ENCODE measurements at places on chromosomes 3 and 15. TPM values are rescaled to one million over a fixed set of nuclear protein-coding genes. Genes with fewer than 3 reads are reported as not detected.

DNA sequence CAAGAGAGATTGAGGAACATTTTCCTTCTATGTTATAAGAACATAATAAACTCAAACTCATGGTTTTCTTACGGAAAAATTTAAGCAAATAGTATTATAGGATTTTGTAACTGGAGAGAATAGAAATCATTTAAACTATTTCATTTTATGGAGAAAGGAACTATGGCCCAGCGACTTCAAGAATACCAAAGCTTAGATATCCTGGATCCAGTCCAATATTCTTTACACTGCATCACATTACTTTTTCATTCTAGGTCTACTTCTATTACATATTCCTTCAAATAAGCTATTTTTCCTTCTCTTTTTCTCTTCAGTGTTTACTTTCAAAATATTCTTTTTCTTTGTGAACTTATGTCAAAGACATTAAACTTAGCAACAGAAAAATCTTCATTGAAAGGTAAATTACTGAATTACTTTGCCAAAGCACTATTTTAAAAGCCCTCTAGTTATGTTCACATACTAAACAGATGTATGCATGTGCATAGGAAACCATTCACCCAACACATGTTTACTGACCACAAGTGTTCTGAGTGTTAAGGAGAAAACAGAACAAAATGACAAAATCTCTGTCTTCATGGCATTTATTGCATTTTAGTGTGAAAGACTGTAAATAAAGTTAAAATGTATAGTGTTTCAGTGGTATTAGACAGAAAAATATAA lies 20.4 kb downstream of the KPNA4 start:
- H3K4me3 ChIP-seq, result no peak overlapping the region
- H3K27me3 ChIP-seq, result no peaks in the 10 kb centered on the region
- peaks cover 28% of the 10 kb centered on the region for H3K36me3 ChIP-seq

DNA sequence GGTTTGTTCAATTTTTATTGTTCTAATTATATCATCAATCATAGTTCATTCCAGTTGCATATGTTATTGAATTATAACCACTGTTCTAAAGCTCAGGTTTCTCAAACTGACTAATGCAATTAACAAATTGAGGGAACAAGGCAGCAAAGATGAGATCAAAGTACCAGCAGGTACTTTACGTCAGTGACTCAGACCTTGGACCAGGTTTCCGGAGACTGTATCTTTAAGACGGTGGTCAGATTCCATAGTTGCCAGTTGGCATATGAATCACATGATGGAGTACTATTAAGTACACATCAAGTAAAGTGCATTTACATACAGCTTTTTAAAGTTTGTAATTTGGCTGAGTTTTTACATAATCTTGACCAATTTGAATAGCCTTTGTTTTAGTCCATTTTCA lies 583.6 kb upstream of the ROBO2 start:
- H3K27me3 ChIP-seq, result no peaks in the 10 kb centered on the region
- no peak overlapping the region for H3K4me3 ChIP-seq
- H3K27ac ChIP-seq, result no peak overlapping the region
- DNase-seq, result no peak

LDHAL6B gene
- total RNA-seq, result not detected

GRCh38 chr3:187473778-187474406 lies 105.7 kb downstream of the RTP4 start:
- no peak overlapping the region for H3K4me3 ChIP-seq
- no peaks in the 10 kb centered on the region for H3K36me3 ChIP-seq
- peaks cover 3% of the 10 kb centered on the region for H3K27me3 ChIP-seq
- no peaks in the 10 kb centered on the region for H3K4me1 ChIP-seq
- no peak for DNase-seq

AGBL1 gene
- 0.14 TPM for total RNA-seq

DNA sequence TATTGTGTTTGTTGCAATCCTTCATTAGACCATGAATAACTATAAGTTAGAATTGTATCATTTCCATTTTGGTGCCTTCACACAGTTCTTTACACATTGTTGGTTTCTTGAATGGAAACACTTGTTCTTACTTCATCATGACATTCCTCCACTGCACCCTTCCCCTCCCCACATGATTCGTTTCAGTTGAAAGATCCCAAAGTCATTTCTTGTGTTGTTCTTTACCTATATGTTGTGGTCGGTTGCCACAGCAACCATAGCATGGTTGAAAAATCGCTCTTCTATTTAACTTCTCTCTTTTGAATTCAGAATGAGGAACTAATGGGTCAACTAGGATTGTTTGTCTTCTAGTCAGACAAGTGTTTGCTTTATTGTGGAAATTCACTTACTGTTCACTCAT lies 103.3 kb downstream of the IL1RAP start:
- DNase-seq, result peak; percentile 50
- no peaks in the 10 kb centered on the region for H3K27me3 ChIP-seq
- H3K36me3 ChIP-seq, result peaks cover 67% of the 10 kb centered on the region
- peak overlapping the region; percentile 40 for H3K4me3 ChIP-seq
- peaks cover 77% of the 10 kb centered on the region for H3K4me1 ChIP-seq

CKMT1A gene
- total RNA-seq, result 0.48 TPM

GRCh38 chr3:172839679-172840078 lies 89.2 kb downstream of the ECT2 start:
- DNase-seq, result no peak
- no peaks in the 10 kb centered on the region for H3K36me3 ChIP-seq
- H3K27ac ChIP-seq, result no peak overlapping the region
- peaks cover 19% of the 10 kb centered on the region for H3K27me3 ChIP-seq

GRCh38 chr3:117201901-117202774 lies 492.6 kb downstream of the TUSC7 start:
- no peak overlapping the region for H3K27ac ChIP-seq
- no peaks in the 10 kb centered on the region for H3K36me3 ChIP-seq
- H3K4me3 ChIP-seq, result no peak overlapping the region

- peaks cover 36% of the 10 kb centered on the region for H3K36me3 ChIP-seq
- H3K4me3 ChIP-seq, result no peak overlapping the region
- no peak for DNase-seq
- H3K27ac ChIP-seq, result no peak overlapping the region
- peaks cover 13% of the 10 kb centered on the region for H3K4me1 ChIP-seq
Observed at GRCh38 chr15:63718590-63719035, 115.1 kb downstream of the HERC1 start.

- H3K4me1 ChIP-seq, result no peaks in the 10 kb centered on the region
- H3K27ac ChIP-seq, result no peak overlapping the region
- peaks cover 9% of the 10 kb centered on the region for H3K27me3 ChIP-seq
- no peaks in the 10 kb centered on the region for H3K36me3 ChIP-seq
- H3K4me3 ChIP-seq, result no peak overlapping the region
Observed at GRCh38 chr15:62894322-62895085, 148.0 kb upstream of the TPM1 start.

MTHFS gene
- total RNA-seq, result 33.3 TPM

- peak overlapping the region; percentile 99 for H3K27ac ChIP-seq
- H3K4me1 ChIP-seq, result peaks cover 62% of the 10 kb centered on the region
- DNase-seq, result no peak
- H3K4me3 ChIP-seq, result no peak overlapping the region
Observed at GRCh38 chr15:76987276-76987675, 7.7 kb upstream of the PSTPIP1 start.

DNA sequence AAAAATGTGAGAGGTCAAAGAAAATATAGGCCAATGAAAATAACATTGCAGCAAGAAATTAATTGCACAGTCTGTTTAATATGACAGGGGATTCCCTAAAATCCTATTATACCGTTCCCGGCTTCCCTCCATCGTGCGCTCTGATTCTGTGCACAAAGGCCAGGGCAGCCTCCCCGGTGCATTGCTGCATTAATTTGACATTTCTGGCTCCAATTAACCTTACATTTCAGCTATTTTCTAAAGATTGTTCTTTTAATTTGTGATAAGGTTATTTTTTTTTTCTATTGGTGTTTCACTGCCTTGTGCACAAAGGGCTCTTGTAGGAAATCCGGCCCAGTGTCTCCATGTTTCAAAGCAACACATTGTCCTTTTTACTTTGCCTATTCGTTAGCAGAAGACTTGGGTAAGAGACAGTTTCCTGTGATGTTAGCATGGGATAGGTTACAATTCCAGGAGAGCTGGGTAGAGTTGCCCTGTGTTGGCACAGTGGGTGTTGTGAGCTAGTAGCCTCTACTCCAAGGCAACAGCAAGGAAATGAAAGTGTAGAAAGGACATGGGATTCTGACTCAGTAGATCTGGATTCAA lies 257.3 kb upstream of the IGF1R start:
- DNase-seq, result no peak
- H3K4me3 ChIP-seq, result no peak overlapping the region
- no peaks in the 10 kb centered on the region for H3K4me1 ChIP-seq
- H3K27ac ChIP-seq, result no peak overlapping the region
- H3K36me3 ChIP-seq, result no peaks in the 10 kb centered on the region

DNA sequence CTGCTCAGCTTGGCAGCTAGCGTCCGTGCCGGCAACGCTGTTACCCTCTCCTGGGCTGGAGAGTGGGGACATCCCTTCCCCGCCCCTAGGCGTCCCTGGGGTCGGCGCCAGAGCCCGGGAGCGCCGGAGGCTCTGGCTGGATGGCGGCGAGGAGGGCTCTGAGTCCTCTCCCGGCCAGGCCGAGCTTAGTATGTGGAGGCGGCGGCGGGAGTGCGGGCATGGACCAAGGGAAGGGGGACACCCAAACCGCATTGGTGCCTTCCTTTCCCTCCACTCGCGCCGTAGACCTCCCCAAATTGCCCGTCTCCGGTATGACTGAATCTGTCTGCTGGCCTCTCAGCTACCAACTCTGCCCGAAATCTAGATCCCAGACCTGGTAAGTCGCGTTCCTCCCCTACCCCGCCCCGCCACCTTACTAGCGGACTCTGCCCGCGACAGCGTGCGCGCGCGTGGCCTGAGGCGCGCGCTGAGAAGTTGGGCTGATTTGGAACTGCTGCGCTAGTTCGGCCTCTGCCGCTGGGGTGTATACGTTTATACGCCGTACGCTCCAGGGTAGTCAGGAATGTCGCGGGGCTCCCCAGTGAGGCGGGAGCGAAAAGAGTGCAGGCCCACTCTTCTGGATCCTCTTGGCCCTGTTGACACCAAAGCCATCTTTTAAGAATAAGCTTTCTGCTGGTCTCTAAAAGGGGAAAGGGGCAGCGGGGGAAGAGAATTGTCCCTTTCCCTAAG lies 12.2 kb downstream of the ZIC1 start:
- no peak overlapping the region for H3K4me3 ChIP-seq
- no peak for DNase-seq
- H3K4me1 ChIP-seq, result no peaks in the 10 kb centered on the region
- peaks cover 72% of the 10 kb centered on the region for H3K27me3 ChIP-seq
- no peak overlapping the region for H3K27ac ChIP-seq

DNA sequence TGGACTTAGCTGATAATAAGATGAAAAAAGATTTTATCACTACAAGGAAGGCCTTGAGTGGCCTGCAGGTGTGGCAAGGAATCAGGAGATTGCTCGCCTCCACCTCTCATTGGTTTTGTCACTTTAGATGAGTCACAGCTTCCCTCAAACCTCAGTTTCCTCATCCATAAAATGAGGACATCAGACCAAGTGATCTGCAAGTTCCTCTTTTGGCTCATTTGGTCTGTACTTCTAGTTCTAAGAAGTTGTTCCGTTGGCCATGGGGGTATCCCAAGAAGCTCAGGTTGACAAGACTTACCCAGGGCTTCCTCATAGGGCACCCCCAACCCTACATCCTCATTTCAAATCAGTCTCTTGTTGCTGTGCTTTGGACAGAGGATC lies 254.1 kb downstream of the UACA start:
- peaks cover 16% of the 10 kb centered on the region for H3K27me3 ChIP-seq
- peaks cover 20% of the 10 kb centered on the region for H3K36me3 ChIP-seq
- H3K4me3 ChIP-seq, result no peak overlapping the region
- no peak for DNase-seq

DNA sequence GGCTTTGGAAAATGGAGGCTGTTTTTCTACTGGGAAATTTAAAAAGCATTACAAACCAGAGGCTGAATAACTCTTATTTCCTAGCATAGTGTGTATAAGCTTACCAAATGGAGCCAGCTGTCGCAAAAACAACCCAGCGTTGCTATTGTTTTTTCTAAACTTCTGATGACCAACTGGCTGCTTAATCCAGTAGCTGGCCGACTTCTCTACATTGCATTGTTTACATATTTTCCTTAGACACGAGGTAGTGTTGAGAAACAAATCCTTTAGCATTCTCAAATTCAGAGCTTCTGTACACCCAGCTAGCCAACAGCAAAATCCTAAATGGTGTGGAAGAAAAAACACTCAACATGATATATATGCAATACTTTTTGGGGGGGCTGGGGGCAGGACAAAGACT lies 161.0 kb upstream of the ADAMTS9 start:
- no peak overlapping the region for H3K4me3 ChIP-seq
- no peaks in the 10 kb centered on the region for H3K4me1 ChIP-seq
- H3K36me3 ChIP-seq, result no peaks in the 10 kb centered on the region
- no peaks in the 10 kb centered on the region for H3K27me3 ChIP-seq
- H3K27ac ChIP-seq, result no peak overlapping the region
- DNase-seq, result no peak

GRCh38 chr15:77179541-77179998 lies 108.7 kb upstream of the TSPAN3 start:
- peaks cover 9% of the 10 kb centered on the region for H3K36me3 ChIP-seq
- peaks cover 44% of the 10 kb centered on the region for H3K4me1 ChIP-seq
- peak overlapping the region; percentile 45 for H3K4me3 ChIP-seq
- no peak for DNase-seq
- peak overlapping the region; percentile 67 for H3K27ac ChIP-seq

DNA sequence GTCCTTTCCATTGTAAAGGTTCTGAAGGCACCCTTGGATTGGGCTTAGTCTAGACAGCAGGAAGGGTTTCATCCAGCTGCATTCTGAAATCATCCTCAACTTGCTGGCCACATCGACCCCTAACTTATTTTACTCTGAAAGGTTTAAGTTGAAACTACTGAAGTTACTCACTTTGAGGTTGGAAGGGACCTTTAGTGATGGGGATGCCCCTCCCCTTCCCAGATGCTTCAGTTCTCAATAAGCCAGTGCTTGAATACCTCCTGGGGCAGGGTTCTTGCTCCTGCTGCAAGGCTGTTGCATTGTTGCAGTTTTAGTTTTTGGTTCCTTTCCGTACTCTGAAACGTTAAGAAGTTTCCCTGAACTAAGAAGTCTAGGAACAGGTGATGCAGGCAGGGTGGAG lies 26.4 kb downstream of the FGD5 start:
- H3K36me3 ChIP-seq, result no peaks in the 10 kb centered on the region
- DNase-seq, result no peak
- H3K27me3 ChIP-seq, result peaks cover 5% of the 10 kb centered on the region
- no peak overlapping the region for H3K4me3 ChIP-seq
- peaks cover 10% of the 10 kb centered on the region for H3K4me1 ChIP-seq

LSAMP gene
- total RNA-seq, result not detected

Measured in activated T-helper 2 cell treated with anti-CD3 and anti-CD28 coated beads, Interferon-gamma antibody, Interleukin-2, Interleukin-4, amounts not matched to agents 10 μg/mL and 5 μg/mL and 100 μg/mL, durations not matched to agents 14 hours and 24 hours and 36 hours (primary cell).